ENCODE measurements at places on chromosomes 13 and 19. TPM values are rescaled to one million over a fixed set of nuclear protein-coding genes. Genes with fewer than 3 reads are reported as not detected.

- DNase-seq, result peak; percentile 82
Observed at GRCh38 chr13:36275190-36276002, 22.2 kb downstream of the CCDC169 start.

GRCh38 chr19:8269724-8270123 lies 38.4 kb downstream of the CD320 start:
- DNase-seq, result no peak

GRCh38 chr13:71540098-71540497 lies 326.9 kb downstream of the DACH1 start:
- DNase-seq, result no peak

DNA sequence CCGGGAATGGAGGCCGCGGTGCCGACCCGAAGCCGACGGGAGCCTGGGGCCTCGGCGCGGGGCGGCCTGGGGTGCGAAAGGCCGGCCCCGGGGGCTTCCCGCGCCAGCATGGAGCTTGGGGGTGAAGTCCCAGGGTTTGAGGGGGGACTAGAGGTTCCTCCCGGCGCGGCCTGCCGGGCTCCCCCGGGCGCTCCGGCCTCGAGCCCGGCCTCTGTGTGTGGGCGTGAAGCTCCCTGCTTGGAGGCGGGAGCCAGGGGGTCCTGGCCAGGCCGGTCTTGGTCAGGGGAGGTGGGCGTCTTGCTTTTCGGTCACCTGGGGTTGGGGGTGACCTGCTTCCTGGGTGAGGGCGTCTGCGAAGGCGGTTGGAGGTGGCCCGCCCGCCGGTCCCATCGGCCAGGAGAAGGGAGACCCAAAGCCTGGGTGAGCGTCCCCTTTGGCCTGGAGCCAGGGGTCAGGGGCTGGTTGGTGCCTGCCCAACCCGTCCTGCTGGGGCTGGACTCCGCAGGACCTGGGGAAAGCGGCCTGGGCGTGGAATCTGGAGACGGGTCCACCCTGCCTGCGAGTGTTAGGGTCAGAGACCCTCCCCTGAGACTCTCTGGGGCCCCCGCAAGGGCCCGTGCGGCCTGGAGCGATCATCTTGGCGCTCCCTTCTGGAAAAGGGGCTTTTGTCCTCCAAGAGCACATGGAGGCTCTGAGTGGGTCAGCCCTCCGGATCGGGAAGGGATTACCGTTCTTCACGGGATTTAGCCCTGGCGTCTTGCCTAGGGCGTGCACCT lies 535 bp downstream of the BSG start:
- peak; percentile 48 for DNase-seq

DNA sequence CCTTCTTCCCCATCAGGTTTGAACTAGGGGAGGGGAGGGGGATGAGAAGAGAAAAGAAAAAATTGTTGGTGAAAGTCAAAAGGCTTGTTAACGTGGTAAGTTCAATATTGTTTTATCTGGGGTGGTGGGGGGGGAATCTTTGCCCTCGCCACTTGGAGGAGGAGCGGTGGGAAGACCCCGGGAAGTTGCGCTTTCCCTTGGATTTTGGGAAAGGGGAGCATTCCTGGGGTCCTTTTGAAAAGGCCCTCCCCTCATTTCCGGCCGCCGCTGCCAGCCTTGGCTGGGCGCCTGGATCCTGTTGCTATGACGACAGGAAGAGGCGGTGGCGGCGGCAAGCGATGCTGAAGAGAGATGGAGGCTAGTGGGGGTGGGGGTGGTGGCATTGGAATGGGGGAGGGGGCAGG lies 4.6 kb upstream of the CACNG8 start:
- no peak for DNase-seq

- no peak for DNase-seq
Observed at GRCh38 chr13:104270731-104271130, 1204.5 kb upstream of the SLC10A2 start.

SERTM1 gene
- not detected for total RNA-seq

PSG2 gene
- total RNA-seq, result not detected

LRRC63 gene
- not detected for total RNA-seq

TMEM59L gene
- not detected for total RNA-seq
